ENCODE measurements at places on chromosomes 16 and 17.

GRCh38 chr17:82392209-82392920 lies 20.8 kb downstream of the UTS2R start:
- DNase-seq = no peak

DNA sequence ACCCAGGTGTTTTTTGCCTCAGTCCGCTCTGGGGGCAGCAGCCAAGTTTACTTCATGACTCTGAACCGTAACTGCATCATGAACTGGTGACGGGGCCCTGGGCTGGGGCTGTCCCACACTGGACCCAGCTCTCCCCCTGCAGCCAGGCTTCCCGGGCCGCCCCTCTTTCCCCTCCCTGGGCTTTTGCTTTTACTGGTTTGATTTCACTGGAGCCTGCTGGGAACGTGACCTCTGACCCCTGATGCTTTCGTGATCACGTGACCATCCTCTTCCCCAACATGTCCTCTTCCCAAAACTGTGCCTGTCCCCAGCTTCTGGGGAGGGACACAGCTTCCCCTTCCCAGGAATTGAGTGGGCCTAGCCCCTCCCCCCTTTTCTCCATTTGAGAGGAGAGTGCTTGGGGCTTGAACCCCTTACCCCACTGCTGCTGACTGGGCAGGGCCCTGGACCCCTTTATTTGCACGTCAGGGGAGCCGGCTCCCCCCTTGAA lies 2.1 kb upstream of the C17orf107 start:
- no peak for DNase-seq

- DNase-seq = no peak
These were observed 163.5 kb downstream of the SDK2 start for GRCh38 chr17:73480740-73481139.

GRCh38 chr17:75632863-75633485 lies at the start of gene SMIM5:
SMIM5 (plus strand) TSS chr17:75633434; CDS start chr17:75640202, 6,768 bp downstream.
- no peak for DNase-seq

- DNase-seq = no peak
These were observed 1.4 kb downstream of the DDX42 start for GRCh38 chr17:63775420-63775819.

DNA sequence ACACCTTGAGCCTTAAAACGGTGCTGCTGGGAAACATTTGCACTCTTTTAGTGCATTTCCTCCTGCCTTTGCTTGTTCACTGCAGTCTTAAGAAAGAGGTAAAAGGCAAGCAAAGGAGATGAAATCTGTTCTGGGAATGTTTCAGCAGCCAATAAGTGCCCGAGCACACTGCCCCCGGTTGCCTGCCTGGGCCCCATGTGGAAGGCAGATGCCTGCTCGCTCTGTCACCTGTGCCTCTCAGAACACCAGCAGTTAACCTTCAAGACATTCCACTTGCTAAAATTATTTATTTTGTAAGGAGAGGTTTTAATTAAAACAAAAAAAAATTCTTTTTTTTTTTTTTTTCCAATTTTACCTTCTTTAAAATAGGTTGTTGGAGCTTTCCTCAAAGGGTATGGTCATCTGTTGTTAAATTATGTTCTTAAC lies 4.4 kb downstream of the SOX9 start:
- no peak for DNase-seq

DNA sequence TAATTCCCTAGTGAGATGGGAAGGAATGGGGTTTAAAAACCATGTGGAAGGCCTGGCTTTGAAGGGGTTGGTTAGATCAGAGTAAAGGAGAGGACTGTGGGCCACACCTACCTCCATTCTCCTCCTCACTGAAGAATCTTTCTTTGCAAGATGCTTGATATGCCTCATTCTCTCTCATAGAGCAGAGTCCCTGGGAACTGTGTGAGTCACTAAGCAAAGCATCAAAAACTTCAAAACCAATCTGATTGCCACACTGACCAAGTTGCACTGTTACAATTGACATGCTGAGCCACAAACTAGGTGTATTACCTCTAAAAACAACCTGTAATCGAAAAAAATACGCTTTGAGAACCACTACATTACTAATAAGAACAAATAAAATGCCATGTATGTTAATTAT lies 2.0 kb downstream of the TUBD1 start:
- no peak for DNase-seq

DNA sequence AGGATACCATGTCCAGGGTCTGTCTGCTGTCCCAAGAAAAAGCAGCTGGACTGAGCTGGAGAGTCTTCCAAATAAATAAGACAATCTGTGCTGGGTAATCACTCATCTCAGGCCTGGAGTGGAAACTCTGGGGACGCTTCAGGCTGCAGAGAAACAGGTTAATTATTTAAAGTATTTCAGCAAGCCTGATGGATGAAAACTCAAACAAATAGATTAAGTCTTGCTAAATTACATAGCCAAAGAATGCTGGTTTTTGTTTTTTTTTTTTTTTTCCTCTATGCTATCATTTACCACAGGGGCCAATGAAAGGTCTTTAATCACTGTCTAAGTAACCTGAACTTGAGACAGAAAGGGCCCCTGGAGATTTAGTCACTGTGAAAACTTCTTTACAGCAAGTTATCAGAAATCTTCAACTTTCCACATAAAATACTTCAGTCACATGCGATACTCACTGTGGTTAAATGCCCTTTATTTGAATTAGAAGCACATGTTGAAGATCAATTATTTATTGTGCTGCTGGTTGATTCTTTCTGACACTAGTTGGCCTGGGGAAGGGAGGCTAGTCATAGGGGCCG lies 31.0 kb upstream of the KCNJ2 start:
- no peak for DNase-seq

DNA sequence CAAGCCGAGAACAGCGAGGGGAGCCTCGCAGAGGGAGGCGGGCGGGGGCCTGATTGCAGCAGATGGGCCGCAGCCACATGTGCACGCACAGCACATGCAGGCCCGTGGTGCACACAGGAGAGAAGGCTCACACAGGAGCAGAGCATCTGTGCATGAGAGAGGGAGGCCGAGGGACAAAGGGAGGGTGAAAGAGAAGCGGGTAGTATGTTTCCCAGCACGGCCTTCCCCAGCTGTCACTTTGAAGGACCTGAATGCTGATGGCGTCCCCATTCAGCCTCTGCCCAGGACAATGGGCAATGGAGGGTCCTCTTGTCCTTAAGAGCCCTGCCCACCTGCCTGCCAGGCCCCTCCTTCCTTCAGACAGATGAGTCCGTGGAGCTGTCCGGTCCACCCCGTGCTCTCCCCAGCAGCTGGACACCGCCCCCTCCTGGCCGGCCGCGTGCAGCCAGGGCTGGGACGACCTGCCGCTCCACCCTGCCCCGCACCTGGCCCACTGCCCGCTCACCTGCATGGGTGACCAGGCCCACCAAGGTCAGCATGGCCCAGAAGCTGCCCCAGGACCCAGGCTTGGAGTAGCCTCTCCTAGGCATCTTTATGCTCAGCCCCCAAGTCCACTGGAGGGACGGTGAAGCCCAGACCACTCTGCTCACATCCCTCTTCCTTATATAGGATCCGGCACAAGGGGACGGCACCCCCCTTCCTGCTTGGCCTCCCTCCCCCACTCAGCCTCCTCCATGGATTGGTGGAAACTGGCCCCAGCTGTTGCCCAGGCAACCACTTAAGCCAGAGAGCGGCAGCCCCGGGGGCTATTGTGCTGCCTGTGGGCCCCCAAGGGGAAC lies at the start of gene BTBD17:
Gene BTBD17, minus strand, starts transcription at position 639 of the 839 bp plus-strand sequence. Its CDS starts 49 bp downstream, at position 590.
- no peak for DNase-seq

DNA sequence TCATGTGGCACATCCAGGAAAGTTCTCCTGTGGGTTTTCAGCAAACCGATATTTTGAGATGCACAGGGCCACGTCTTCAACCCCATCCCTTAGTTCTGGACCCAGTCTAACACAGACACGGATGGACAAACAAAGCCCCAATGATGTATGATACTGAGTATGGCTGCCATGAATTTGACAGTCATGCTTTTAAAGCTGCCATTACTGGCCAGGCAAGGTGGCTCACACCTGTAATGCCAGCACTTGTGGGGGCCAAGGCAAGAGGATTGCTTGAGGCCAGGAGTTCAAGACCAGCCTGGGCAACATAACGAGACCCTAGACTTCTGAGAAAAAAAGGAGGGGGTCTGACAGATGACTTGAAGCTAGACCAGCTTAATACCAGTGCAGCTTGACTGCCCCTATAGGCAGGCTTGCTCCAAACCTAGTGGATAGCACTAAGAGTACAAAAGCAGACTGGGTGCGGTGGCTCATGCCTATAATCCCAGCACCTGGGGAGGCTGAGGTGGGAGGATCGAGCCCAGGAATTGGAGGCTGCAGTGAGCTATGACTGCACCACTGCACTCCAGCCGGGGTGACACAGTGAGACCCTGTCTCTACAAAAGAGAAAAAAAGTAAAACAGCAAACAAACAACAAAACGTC lies 10.8 kb upstream of the ZNF629 start:
- no peak for DNase-seq

- no peak for DNase-seq
These were observed 19.8 kb downstream of the TMEM94 start for GRCh38 chr17:75476271-75476671.

DNA sequence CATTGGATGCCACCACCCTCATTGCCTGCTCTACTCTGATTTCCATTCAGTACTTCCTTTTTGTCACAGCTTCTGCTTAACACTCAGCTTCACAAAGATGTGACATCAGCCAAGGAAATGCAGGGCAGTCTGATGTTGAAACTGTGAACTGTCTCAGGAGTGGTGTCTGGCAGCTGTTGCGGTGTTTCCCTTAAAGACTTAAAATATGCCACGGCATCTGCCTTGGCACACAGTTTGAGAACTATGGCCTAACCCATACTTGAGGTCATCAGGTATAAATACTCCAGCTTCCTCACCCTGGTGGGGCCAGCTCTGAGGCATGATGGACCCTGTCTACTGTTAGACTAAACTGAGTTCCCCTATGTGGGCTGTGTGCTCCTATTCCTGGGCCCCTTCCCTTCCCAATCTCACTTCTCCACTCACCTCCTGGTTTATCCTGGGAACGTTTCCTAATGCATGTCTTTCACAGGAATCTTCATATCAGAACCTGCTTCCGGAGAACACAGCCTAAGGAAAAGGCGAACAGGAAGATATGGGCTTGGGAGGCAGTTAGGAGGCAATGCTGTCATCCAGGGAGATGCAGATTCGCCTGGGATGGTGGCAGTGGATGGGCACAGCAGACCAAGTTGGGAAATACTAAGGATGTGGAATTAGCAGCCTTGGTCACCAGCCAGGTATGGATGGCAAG lies 96.5 kb downstream of the WSCD1 start:
- no peak for DNase-seq

DNA sequence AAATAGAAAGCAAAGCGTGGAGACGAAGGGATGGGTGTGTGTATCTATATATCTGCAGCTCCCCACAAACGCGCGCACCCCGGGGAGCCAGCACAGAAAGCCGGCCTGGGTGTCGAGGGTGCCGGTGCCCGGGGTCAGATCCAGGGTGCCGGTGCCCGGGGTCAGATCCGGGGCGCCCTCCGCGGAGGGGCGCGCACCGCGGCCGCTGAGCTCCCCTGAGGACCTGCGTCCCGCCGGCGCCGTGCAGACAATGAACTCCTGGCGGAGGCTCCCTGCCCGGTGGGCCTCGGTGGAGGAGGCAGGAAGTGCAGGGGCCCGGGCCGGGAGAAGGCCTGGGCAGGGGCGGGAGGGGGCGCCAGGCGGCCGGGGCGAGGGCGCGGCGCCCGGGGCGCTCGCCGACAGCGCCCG lies 1.1 kb downstream of the ZNF423 start:
- DNase-seq = no peak

GRCh38 chr16:10745841-10746240 lies 2.2 kb downstream of the NUBP1 start:
- DNase-seq = no peak

- no peak for DNase-seq
These were observed 19.2 kb downstream of the RAI1 start for GRCh38 chr17:17700251-17700969.

DNA sequence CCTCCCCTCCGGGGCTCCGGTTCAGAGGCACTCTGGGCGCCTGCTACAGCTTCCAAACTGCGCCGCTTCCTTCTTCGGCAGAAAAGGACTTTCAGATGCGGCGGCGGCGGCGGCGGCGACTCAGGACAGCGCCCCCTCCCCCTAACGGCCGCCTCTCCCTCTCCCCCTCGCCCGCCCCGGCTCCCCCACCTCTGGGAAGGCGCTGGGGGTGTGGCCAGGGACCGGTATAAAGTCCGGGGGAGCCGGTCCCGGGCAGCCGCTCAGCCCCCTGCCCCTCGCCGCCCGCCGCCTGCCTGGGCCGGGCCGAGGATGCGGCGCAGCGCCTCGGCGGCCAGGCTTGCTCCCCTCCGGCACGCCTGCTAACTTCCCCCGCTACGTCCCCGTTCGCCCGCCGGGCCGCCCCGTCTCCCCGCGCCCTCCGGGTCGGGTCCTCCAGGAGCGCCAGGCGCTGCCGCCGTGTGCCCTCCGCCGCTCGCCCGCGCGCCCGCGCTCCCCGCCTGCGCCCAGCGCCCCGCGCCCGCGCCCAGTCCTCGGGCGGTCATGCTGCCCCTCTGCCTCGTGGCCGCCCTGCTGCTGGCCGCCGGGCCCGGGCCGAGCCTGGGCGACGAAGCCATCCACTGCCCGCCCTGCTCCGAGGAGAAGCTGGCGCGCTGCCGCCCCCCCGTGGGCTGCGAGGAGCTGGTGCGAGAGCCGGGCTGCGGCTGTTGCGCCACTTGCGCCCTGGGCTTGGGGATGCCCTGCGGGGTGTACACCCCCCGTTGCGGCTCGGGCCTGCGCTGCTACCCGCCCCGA lies at the start of gene IGFBP4:
Gene IGFBP4, plus strand, starts transcription at position 255 of the 792 bp plus-strand sequence. Its CDS starts 286 bp downstream, at position 541.
- no peak for DNase-seq

GRCh38 chr17:49964769-49965523 lies 4.0 kb upstream of the DLX4 start:
- DNase-seq = no peak

DNA sequence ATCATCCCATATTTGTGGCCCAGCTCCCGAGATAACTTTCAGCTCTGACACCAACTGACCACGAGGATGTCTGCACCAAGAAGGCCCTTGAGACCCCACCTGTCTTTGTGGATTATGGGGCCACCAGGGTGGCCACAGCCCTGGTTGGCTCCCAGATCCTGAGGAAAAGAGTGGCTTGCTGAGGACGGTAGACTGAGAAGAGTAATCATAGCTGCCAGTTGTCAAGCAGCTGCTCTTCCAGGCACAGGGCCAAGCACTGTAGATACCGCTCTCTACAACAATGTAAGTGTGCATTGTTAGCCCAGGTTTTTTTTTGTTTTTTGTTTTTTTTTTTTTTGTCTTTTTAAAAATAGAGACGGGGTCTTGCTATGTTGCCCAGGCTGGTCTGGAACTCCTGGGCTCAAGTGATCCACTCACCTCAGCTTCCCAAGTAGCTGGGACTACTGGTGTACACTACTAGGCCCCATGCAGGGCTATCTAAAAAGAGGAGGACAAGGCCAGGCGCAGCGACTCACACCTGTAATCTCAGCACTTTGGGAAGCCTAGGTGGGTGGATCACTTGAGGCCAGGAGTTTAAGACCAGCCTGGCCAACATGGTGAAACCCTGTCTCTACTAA lies 9.6 kb downstream of the ZNF205 start:
- DNase-seq = no peak

Measured in NCI-H1048 (cell line).